ENCODE measurements at places on chromosomes 6 and 20.

DNA sequence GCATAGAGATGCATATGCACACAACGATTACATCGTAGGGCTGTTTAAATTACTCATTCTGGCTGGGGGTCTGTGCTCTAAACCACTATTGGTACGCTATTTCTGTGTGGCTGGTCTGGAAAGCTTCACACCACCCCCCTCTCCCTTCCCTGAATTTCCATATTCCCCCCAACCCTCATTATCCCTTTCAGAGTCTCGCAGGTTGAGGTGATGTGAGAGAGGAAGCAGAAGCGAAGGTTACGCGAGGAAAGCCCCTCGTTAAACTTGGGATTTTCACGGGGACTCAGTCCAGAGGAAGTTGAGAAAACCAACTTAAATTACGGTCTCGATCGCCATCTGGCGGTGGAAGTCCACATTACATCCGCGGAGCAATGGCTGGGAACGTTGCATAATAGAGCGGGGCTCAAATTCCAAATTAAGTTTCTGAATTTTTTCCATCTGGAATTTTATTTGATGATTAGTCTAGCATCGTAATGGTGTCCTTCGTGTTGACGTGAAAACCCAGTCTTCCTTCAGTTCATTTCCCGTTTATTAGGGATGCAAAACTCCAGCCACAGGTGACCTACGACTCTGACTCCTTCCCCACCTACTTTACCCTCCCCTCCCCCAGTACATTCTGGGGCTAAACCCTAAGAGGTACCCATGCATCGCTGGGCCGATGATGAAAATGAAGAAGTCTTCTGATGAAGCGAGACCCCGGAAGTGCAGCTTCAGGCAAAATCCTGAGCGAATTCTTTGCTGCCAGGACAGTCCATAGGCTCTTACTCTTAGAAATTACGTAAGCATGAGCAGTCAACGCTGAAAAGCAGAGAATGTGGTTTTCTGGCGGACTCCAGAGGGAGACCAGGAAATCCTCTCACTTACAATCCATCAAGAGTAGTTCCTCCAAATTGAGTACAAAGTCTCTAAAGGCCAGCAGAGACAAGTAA is 19.7 kb downstream of the HLA-DOB start:
- peak; percentile 83 for DNase-seq

DNA sequence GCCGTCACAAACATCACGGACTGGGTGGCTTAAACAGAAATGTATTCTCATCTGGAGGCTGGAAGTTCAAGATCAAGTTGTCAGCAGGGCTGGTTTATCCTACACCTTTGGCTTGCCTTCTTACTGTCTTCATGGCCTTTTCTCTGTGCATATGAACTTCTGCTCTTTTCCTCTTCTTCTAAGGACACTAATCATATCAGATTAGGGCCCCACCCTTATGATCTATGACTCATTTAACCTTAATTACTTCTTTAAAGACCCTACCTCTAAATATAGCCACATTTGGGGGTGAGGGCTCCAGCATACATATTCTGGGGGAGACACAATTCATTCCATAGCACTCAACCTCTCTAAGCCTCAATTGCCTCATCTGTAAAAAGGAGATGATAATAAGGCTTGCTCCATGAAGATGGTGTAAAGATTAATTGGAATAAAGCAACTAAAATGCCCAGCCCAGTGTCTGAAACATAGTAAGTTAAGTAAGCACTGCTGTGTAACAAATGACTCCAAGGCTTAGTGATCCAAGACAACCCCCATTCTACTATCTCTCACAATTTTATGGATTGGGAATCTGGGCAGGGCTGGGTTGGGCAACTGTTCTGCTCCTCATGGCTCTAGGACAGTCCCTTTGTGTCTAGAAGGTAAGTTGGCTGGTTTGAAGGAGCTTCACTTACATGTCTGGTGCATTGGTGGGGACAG is 119.8 kb downstream of the BANF2 start:
- no peak for DNase-seq

DNA sequence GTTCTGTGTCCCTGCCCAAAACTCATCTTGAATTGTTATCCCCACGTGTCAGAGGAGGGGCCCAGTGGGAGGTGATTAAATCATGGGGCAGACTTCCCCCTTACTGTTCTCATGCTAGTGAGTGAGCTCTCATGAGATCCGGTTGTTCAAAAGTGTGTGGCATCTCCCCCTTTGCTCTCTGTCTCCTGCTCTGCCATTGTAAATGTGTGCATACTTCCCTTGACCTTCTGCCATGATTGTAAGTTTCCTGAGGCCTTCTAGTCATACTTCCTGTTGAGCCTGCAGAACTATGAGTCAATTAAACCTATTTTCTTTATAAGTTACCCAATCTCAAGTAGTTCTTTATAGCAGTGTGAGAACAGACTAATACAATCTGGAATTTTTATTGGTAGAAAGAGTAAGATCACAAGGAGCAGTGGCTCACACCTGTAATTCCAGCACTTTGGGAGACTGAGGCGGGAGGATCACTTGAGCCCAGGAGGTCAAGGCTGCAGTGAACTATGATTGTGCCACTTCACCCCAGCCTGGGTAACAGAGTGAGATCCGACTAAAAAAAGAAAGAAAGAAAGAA is 47.1 kb upstream of the SLC22A16 start:
- DNase-seq = no peak

GRCh38 chr6:43778131-43778855 is 8.3 kb downstream of the VEGFA start:
- DNase-seq = no peak

GRCh38 chr6:163337958-163338357 is 76.6 kb upstream of the QKI start:
- DNase-seq = no peak

DNA sequence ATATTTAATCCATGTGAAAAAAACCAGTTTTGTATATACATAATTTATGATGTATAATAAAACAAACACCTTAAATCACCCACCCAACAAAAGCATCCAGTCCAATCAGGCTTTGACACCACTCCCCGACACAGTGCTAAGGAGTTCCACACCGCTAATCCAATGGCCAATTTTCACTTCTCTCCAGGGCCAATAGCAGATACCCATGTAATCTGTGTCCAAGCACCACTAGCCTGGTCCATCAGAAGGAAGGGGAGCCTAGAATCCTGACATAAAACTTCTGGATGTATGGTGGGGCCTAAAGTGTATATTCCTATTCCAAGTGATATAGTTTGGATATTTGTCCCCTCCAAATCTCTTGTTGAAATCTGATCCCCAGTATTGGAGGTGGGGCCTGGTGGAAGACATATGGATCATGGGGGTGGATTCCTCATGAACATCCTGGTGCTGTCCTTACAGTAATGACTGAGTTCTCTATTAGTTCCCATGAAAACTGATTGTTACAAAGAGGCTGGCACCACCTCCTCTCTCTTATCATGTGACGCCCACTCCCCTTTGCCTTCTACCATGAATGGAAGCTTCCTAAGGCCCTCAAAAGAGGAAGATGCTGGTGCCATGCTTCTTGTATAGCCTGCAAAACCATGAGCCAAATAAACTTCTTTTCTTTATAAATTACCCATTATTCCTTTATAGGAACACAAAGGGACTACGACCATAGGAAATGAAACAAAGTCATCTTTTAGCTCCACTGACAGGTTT is 20.8 kb downstream of the RALGAPA2 start:
- no peak for DNase-seq

DNA sequence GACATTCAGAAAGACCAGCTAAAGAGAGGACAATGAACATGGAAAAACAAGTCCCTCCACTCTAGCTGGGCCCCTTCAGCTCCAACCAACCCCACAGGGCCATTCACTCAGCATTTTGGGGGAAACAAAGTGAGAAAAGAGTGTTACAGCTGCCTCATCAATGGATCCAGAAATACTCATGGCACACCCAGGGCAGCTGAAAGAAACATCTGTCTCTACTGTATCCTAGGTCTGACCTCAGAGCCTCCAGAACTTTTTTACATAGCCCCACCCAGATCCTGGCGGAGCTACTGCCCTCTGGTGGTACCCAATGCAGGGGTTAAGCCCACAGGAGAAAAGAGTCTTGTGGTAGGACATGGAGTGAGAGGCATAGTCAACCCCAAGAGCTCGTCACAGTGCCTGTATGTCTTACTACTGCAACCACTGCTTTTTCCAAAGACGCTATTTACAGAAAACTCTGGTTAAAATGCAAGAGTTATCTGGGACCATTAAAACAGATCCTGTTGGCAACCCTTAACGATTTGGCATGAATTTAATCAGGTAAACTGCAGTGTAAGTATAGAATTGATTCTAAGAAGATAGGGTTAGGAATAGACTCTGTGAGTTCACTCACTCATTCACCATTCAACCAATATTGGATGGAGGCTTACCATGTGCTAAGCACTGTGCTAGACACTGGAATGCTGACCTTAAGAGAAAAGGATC is 37.4 kb upstream of the FAM83C start:
- peak; percentile 48 for DNase-seq

DNA sequence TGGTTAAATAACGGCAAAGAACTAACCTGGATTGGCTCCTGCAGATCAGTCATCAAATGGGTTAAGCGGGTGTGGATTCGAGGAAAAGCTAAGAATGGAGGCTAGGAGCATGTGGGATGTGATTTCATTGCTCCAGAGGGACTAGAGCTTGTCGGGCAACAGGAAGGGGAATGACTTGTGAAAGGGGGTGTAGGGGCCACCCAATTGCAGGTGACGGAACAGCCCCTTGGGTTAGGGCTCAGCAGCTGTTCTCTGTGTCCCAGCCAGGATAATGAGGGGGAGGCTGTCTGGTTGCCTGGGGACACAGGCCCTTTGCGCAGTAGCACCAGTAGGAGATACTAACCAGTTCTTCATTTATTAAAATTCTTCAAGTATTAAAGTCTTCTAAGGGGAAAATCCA is 25.0 kb upstream of the MRPS18A start:
- no peak for DNase-seq

- peak; percentile 38 for DNase-seq
These were observed 70.0 kb downstream of the PTPN1 start for GRCh38 chr20:50580016-50580747.

DNA sequence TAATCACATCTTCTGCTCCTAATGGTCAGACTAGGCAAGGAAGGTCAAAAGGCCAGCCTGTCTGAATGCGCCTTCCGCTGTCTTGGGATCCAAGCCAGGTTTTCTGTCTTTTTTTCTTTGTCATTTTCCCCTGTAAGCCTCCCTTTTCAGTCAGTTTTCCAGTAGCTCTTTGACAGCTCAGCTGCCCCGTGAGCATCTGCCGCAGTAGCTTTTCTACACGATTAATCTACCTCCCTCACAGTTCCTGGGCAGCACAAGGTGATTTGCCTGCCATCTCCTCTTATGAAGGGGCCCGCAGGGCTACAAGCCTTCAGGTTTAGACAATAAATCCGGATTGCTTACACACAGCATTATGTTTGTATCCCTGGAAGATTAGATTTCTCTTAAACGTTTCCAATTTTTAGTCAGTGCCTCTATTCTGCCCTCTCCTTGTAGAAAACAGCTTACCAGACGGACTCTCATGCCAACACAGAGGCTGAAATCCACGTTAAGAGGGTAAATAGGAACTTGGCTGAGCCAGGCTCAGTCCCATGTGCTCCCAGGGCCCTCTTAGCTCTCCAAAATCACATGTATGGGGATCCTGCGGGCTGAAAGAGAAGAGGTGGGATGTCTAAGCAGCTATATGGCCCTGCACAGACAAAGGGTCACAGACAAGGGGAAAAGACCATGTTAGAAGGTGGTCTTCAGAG is 77.2 kb downstream of the LY86 start:
- no peak for DNase-seq

DNA sequence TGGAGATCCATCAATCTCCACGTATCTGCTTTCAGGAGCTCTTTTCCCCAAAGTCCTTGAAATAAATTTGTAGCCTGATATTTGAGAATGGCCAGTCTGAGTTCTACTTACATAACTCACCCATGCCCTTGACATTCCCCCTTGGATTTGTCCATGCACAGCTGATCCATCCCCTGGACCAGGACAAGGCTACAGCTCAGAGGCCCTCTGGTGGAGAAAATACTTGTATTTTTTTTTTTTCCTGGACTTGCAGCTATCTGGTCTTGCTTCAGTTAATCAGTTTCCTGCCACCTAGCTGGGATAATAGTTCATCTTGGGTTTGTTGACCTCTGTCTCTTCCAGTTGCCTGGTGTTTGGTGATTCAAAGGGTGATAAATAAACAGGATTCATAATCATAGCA is 467.6 kb downstream of the DHX35 start:
- DNase-seq = no peak

GRCh38 chr6:33694401-33694931 is 17.0 kb downstream of the UQCC2 start:
- peak; percentile 59 for DNase-seq

GRCh38 chr6:90914312-90914711 is 327.4 kb upstream of the MAP3K7 start:
- DNase-seq = no peak

- no peak for DNase-seq
These were observed 96.6 kb upstream of the NAA20 start for GRCh38 chr20:19920381-19921138.

GRCh38 chr6:29941916-29942274 is 437 bp upstream of the HLA-A start:
- no peak for DNase-seq

DNA sequence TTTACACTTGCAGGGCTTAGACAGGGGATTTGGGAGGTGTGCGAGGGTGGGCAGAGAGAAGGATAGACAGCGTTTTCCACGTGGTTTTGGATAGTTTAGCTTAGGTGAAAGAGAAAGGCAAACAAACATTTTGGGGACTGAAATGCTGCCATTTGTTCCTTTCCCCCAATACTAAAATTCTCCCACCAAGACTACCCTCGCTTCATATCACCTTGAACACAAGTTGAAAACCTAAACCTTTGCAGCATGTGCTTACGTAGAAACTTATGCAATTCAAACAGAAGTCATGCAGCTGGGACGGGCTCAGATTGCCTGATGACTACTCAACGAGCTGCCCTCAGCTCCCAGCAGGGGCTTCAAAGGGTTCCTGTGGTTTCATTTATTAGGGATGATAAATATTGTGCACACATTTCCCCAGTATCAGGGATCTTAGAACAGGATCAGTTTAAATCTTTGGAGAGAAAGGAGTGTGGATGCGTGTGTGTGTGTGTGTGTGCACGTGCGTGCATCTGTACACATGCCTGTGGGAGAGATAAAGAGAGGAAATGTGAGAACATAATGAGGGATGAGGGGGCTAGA is 77.3 kb downstream of the SLC22A23 start:
- DNase-seq = no peak

GRCh38 chr6:683742-684440 is 9.0 kb downstream of the EXOC2 start:
- DNase-seq = no peak

DNA sequence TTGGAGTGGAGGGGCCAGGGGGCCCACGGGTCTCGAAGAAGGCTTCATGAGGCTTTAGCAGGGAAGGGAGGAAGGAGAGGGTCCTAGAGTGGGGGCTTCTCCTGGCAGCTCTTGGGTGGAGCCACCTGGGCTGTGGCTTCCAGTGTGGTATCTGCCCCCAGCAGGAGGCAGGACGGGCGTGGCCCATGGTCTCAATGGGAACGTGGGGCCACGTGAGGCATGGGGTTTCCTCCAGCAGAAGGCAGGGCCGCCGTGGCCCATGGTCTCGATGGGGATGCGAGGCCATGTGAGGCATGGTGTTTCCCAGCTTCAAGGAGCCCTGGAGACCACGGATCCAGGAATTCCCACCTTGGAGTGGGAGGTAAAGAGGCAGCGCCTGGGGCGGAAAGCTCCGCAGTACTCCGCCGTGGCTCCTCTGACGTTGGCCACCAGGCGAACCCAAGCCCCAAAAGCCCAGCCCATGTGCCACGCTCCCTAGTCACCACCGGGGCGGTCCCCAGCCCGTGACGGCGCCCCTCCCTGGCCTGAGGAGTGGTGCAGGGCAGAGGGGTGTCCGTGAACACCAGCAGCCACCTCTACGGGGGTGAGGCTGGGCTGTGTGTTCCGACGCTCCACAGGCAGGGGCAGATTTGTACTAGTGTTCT is 62.0 kb upstream of the GATA5 start:
- DNase-seq = no peak

GRCh38 chr6:35166520-35166919 is 25.4 kb upstream of the TCP11 start:
- DNase-seq = no peak
